NCI-H446 (cell line): ENCODE measurements at places on chromosomes 6 and 20.

GRCh38 chr6:96626759-96627364, 63.9 kb downstream of the FHL5 start:
- peak; percentile 61 for DNase-seq

- DNase-seq = no peak
Measured at GRCh38 chr6:13629459-13630116, 14.5 kb downstream of the NOL7 start.

- DNase-seq = no peak
Measured at GRCh38 chr6:161701056-161701455, 427.2 kb upstream of the AGPAT4 start.

GRCh38 chr20:52572687-52573086, 381.1 kb upstream of the ZFP64 start:
- no peak for DNase-seq

DNA sequence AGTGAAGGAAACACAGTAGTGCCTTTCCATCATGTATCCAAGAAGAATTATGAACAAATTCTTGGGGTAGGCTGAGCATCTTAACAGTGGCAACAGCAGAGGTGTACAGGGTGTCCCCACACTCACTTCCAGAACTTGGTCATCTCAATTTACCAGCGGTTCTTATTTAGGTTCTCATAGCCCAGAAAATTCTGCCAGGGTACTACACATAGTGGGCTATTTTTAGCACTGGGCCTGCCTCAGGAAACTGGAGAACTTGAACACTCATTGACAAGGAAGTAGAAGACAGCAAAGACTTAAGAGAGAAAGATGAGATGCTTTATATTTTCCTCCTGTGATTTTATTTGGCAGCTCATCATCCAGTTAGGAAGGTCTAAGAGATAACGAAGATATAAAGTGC, 71.8 kb upstream of the PHIP start:
- no peak for DNase-seq

- no peak for DNase-seq
Measured at GRCh38 chr6:118260833-118261232, 287.3 kb upstream of the PLN start.

DNA sequence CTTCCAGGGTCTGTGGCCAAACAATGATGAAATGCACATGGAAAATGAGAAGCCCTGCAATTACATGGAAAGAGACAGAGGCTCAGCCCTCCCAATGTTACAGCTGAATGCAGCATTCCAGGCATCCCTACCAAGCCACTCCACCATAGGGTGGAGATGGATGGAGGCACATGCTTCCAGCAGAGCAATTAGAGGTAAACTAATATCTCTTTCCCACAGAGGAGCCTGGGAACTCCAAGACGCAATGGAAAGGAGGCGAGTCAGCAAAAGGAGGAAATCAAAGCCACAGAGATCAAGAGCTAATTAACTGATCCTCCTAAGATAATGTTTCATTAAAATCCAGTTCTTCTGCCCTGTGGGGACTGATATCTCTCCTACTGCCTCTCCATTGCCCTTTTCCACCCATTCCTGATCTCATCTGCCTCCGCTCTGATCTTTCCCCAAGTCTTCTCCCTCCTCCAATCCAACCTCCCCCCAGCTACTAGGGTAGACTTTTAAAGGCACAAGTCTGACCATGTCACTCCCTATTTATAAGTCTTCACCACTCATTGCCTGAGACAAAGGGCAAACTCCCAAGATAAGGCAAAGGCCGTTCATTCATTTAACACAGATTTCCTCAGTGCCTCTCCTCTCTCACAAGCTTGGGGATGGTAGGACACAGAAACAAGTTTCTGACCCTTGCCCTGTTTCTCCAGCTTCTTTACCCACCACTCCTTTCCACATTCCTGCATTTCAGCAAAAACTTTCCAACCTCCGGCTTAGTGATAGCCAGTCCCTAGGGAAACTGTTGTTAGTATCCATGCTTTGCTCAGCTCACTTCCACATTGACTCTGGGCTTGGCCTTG, 14.3 kb upstream of the KCNB1 start:
- DNase-seq = no peak

- DNase-seq = peak; percentile 88
Measured at GRCh38 chr6:20479526-20479925, 54.7 kb upstream of the CDKAL1 start.

DNA sequence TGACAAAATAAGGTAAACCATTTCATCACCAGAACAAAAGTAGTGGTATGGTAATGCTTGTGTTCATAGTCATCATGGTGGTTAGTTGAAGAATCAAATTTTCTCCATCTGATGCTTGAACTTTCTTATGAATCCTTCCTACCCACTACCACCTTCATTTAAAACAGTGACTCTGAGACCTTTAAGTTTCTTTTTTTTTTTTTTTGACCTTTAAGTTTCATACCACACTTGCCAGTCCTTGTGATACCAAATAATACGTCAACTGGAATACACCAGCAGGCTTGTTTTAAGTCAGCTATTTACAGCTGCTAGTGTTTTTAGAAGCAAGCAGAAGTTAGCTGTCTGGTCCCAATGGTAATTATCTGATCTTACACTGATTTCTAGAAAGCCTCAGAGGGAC, 413.4 kb upstream of the SOX4 start:
- no peak for DNase-seq

GRCh38 chr6:52503851-52504781, 72.7 kb downstream of the TRAM2 start:
- DNase-seq = peak; percentile 97

DNA sequence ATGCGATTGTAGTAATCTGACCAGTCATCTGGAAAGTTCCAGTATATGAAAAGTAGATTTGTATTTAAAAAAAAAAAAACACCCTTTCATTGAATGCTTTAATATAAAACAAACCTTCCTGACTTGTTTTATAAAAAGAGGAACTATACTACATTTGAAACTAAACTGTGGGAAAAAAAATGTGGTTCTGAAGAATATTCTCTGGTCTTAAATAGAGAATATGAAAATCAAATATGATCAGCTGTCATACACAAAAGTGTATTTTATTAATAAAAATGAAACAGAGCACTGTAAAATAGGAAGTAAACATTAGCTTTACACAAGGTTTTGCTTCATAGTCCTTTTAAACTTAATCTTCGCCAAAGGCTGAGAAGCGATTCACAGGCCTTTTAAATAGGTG, 25.3 kb upstream of the CD83 start:
- no peak for DNase-seq

- DNase-seq = no peak
Measured at GRCh38 chr6:109767961-109768360, 76.9 kb downstream of the FIG4 start.

GRCh38 chr20:44135012-44135412, 52.0 kb downstream of the JPH2 start:
- no peak for DNase-seq

GRCh38 chr20:46368902-46369268, 37.5 kb downstream of the ELMO2 start:
- DNase-seq = no peak

- no peak for DNase-seq
Measured at GRCh38 chr6:134809130-134809529, 140.8 kb downstream of the ALDH8A1 start.

- no peak for DNase-seq
Measured at GRCh38 chr6:49462599-49462926, 490 bp downstream of the MMUT start.

GRCh38 chr20:58651946-58652605, 993 bp downstream of the STX16 start:
- peak; percentile 21 for DNase-seq

GRCh38 chr20:38270869-38271605, 10.5 kb upstream of the KIAA1755 start:
- no peak for DNase-seq

- DNase-seq = no peak
Measured at GRCh38 chr6:141395443-141396008, 737.2 kb upstream of the GJE1 start.

- DNase-seq = no peak
Measured at GRCh38 chr20:19807946-19808330, 49.9 kb downstream of the RIN2 start.

DNA sequence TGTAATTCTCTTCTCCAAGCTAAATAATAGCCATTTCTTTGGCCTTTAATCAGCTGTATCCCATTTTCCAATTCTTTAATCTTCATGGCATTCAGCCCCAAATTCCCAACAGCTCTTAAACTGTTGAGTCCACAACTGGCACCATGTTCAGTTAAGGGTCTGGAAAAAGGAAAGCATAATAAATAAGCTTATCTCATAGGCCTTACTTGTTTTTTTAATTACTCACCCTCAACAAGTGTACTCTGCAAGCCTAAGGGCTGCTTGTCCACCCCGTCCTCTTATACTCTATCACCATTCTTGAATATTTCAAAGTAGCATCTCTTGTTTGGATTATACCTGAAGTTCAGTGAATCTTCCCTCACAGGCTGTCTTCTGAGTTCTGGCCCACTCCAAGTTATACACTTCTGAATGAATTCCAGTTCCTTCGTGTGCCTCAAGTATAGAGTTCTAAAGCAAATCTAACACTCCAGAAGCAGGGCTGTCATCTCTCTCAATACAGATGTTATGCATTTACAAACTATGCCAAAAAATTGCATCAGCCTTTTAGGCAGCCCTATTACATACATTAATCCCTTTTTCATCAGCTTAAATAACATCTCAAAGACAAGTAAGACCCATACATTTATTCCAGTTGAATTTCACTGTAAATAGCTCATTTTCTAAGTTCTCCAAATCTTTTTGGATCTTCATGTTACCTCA, 98.7 kb downstream of the COL21A1 start:
- DNase-seq = no peak

DNA sequence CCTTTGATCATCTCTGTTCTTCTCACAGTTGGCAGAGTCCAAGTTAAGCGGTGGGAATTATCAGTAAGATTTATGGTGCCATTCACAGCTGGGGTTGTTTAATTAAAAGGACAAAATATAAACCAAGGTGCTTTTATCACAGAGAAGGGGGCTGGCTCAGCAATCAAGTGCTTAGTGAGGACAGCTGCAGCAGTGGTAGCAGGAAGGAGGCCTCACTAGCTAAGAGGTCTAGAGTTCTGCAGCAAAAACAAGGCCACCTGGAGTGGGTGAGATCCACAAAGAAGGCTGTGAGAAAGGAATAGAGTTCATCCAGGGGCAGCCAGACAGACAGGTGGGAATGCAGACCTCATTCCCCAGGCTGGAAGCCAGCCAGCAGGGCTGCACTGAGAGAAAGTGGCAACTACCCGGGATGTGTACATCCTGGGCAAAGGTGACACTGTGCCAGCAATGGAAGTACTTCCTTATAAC, 37.1 kb downstream of the PIGU start:
- DNase-seq = no peak

- no peak for DNase-seq
Measured at GRCh38 chr6:72669324-72669723, 47.5 kb downstream of the KCNQ5 start.

- DNase-seq = no peak
Measured at GRCh38 chr6:128487055-128487454, 33.3 kb downstream of the PTPRK start.

- DNase-seq = no peak
Measured at GRCh38 chr6:136508725-136509392, 41.4 kb downstream of the MAP7 start.

DNA sequence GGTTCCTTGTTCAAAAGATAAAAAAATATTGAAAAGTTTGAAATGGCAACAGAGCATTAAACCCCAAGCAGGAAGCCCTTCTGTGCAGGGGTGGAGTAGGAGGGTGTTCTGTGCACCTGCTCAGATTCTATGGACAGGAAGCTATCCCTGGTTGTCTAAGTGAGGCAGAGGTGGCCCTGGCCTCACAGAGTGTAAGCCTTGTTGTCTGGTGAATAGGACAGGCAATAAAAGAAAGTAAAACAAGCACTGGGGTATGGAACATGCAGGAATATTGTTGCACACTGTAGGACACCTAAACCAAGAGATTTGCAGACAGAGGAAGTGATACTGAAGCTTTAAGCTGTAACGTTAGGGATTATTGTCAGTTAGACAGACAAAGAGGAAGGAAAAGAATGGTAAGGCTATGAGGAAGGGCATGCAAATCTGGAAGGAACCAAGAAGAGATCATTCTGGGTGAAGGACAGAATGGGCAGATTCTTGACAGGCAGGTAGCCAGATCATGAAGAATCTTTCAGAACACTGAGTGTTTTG, 66.8 kb downstream of the TBC1D7 start:
- DNase-seq = no peak

DNA sequence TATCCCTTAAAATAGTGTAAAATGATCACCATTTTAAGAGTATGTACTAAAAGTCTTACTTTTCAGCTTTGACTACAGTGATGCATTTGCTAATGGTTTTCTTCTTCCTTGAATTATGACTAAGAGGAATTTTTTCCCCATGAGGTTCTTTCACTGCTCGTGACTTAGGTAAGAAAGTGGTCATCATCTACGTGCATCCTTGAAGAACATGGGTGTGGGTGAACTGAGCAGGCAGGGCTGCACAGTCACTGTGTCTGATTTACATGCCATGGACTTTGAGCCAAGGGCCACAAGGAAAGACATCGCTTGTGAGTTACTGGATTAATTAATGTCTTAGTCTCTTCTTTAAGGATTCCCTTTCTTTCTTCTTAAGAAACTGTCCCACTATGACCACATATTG, 33.3 kb downstream of the NQO2 start:
- no peak for DNase-seq

DNA sequence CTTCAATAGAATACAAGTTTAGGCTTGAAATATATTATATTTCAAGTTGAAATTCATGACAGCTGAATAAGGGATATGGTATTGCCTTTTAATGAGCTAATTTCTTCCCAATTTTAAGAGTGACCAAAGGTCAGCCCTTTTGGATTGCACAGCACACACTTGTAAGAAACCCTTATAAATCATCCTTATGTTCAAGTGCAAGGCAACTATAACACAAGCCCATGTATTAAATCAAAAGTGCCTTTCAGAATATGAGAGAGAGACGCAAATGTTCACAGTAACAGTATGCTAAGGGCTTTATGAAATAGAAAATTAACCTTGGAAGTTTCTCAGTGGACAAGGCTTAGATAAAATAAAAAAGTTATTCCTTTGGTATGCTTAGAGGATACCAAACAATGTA, 121.7 kb upstream of the PTPRK start:
- DNase-seq = no peak

- no peak for DNase-seq
Measured at GRCh38 chr20:32337937-32338661, 20.0 kb upstream of the ASXL1 start.

DNA sequence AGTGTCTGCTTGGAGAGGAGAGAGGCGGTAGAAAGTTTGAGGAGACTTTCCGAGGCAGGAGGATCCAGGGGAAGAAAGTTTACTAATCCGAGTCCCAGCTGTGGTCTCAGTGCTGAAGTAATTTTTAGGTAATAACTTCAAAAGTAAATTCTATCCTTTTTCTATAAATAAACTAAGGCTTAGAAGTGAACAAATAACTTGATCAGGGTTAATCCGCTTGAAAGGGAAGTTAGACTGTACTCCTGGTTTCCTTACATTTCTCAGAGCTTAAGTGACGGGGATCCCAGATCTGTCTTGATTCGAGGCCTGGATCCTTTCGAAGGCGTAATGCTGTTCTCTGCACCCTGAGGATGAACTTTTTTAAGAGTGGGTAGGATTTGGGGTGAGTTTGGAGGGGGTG, 2.6 kb downstream of the STK35 start:
- DNase-seq = no peak

DNA sequence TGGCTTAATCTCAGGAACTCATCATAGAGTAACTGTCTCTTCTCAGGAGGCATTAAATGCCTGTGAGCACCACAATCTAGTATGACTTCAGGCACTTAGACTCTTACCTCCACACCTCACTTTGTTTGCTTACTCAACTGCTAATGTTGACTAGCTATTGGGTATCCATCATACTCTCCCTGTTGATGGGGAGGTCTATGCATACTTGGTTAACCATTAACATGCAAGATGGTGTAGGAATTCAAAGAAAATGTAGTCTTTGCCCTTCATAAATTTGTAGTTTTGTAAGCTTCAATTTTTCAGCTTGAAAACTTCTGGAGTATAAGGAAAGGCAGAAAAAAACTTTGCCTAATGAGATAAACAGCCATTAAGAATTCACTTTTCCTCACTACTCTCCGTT, 501.0 kb upstream of the MARCKS start:
- no peak for DNase-seq
